NCI-H510A (cell line): ENCODE measurements at places on chromosomes 7 and 10.

- no peak for DNase-seq
These were observed 219.3 kb downstream of the JAZF1 start for GRCh38 chr7:27961255-27961654.

DNA sequence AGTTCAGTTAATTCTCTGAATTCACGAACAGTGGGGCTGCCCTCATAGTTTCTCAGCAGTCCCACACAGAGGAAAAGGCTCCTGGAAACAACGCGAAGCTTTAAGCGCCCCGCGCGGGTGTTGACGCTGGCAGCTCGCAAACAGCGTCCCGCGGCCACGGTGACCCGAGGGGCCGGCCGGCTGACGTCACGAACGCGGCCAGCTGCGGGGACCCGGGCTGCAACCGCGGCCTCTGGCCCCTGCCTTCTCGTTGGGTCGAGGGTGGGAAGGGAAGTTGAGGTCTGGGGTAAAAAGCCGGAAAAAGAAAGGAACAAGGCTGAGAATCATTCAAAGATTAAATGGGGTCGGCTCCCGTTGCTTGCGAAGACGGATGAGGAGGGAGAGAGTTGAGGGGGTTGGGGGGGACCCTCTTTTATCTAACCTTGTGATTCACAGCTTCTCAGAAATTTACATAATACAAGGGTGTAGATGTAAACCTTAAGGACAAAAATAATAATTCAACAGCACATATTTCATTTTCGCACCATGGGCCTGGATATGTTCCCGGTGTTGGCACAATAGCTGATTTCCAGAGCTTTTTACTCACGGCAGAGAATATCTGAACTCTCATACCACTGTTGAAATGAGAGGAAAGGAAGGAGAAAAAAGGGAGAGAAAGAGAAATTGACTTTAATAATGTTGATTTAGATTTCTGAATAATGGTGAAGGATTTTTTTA, 7.3 kb upstream of the FEZF1 start:
- DNase-seq = no peak

- DNase-seq = no peak
These were observed 1.8 kb upstream of the DUSP5 start for GRCh38 chr10:110495731-110496552.

- DNase-seq = no peak
These were observed 176.4 kb downstream of the ELFN1 start for GRCh38 chr7:1846331-1847065.

GRCh38 chr10:110845756-110846620, 25.7 kb upstream of the PDCD4 start:
- no peak for DNase-seq

- DNase-seq = no peak
These were observed 251.6 kb upstream of the MKLN1 start for GRCh38 chr7:131076032-131076431.

- no peak for DNase-seq
These were observed 326.5 kb downstream of the GATA3 start for GRCh38 chr10:8380833-8381496.

DNA sequence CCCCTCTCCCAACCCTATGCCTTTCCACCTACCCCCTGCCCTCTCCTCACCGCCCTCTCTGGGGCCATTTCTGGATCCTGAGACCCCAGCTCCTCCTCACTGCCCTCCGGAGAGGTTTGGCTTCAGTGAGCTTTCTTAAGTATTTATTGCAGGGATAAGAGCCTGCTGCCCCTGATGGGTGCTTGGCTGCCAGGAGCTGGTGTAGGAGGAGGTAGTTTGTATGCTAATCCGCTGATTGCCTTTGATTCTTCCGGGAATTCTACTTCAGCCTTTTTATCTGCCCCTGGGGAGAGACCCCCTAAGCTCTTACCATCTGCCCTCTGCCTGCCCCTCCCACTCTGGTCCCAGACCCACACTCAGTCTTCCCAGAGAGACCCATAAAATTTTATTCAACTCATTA, 263.5 kb upstream of the PODXL start:
- DNase-seq = no peak

- no peak for DNase-seq
These were observed 137.2 kb downstream of the NOC3L start for GRCh38 chr10:94225589-94225988.

GRCh38 chr10:28837613-28838390, 160.5 kb downstream of the BAMBI start:
- DNase-seq = no peak

DNA sequence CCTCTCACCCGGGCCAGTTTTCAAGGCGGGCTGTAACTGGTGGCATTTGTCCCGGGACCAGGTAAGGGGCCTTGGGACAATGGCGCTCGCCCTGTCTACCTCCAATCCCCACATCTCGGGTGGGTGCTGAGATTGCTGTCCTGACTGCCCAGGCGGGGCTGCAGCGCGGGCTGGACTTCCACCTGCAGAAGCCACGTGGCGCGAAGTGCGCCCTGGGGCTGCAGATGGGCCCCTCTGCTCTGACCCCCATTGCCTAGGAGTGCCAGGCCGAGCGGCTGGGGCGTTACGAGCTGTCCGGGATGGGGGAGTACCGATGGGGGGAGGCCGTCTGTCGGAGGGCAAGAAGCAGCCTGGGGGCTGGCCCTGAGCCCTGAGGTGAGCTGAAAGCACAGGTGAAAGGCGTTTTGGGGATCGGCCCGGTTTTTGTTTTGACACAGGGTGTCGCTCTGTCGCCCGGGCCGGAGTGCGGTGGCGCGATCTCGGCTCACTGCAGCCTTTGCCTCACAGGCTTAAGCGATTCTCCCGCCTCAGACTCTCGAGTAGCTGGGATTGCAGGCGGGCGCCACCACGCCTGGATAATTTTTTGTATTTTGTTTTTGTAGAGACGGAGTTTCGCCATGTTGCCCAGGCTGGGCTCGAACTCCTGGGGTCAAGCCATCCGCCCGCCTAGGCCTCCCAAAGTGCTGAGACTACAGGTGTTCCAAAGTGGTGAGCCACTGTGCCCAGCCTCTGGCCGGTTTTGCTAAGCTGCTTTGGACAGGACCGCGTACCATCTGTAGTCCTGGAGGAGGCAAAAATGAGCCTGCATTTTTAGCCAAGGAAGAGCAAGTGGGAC, at the start of gene SFXN2:
Gene SFXN2, plus strand, starts transcription at position 16 of the 835 bp plus-strand sequence. CDS start 12,001 bp downstream, outside the sequence.
- DNase-seq = no peak

- DNase-seq = no peak
These were observed 99.2 kb downstream of the PTPRN2 start for GRCh38 chr7:158488181-158488971.

GRCh38 chr10:36118314-36118713, 476.2 kb upstream of the FZD8 start:
- DNase-seq = no peak

DNA sequence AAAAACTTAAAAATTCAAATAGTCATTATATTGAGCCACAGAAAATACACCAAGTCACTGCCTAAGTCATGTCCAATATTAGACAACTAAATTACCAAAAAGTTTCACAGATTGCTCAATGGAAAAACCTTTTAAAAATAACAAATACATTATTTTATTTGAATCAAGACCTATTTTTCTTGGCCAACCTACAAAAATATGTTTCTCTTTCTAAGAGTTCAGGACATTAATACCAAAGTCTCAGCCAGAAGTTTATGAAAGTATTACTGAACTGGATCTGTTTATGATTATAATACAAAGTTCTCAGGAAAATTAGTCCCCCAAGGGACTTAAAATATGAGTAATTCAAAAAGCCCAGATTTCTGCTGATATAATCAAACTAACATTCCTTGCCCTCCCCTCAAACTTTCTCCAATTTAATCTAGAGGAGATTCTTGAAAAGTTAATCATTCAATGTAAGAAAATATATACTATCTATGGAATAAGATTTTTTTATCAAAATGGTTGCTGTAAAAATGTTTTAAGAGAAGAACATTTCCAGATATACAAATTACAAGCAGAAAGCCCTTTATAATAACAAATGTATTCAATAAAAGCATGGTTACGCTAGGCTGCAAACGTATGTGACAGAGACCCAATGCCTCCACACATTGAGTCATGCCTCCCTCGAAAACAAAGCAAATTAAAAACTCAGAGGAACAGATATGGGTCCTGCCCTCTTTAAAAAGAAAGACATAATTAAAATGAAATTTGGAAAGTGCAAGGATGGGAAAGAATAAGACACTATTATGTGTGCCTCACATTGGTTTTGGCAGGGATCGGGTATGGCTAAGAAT, 381.6 kb downstream of the PARD3 start:
- DNase-seq = no peak

DNA sequence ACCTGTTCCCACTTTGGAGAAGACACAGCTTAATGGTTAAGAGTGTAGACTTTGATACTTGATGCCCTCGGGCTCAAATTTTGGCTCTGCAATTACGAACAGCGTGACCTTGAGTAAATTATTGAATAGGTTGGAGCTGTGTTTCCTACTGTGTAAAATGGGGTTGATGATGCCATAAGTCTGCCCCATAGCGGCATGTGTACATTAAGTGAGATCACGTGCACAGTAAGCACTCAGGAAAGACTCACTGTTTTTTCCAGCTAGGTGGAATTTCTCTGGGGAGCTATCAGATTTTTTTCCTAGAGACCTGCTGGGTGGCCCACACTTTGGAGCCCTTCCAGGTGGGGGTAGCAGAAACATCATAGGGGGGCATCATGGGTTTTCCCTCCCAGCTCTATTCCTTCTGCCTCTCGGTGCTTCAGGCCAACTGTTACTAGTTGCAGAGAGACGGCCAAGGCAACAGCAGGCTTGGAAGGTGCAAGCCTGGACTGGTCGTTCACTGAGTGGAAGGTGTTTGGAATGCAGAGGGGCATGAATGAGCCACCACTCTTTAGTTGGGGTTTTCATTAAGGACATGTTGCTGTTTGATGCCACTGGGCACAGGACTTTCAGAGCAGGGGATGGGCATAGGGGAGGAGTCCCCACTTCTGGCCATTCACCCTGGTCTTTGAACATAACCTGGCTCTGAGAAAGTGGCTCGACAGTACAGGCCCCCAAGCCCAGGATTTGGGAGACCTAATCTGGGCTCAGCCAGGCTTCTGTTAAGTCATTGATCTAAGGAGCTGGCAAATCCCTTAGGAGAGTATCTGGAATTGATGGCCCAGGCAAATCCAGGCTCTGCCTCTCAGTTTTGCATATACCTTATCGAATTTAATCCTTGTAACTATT, 64.0 kb downstream of the SYPL1 start:
- no peak for DNase-seq

GRCh38 chr10:113267619-113268562, 285.0 kb upstream of the HABP2 start:
- no peak for DNase-seq

GRCh38 chr7:155665957-155666287, 21.5 kb downstream of the RBM33 start:
- DNase-seq = no peak

DNA sequence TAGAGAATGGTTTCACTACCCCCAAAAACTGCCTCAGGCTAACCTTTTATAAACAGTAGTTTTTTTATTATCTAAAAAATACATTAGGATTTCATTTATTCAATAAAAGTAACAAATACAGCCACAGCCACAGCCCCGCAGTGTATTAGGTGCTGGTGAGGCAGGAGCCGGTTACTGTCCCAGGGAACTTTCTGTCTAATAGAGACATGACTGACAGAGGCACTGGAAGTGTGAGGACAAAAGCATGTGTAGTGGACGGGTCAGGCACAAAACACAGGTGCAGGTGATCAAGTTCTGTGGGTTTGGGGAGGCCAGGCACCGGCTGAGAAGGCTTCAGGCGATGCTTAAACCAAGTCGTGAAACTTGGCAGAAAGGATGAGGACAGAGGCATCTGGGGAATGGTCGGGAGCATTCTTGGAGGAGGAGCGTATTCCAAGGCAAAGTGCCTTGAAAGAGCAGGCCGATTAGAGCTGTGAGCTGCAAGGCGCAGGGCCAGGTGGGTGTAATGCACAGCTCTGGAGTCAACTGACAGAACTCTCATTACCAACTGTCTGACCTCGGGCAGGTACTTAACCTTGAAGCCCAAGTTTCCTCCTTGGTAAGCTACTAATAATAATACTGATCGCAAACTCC, 138.2 kb downstream of the USP6NL start:
- no peak for DNase-seq

DNA sequence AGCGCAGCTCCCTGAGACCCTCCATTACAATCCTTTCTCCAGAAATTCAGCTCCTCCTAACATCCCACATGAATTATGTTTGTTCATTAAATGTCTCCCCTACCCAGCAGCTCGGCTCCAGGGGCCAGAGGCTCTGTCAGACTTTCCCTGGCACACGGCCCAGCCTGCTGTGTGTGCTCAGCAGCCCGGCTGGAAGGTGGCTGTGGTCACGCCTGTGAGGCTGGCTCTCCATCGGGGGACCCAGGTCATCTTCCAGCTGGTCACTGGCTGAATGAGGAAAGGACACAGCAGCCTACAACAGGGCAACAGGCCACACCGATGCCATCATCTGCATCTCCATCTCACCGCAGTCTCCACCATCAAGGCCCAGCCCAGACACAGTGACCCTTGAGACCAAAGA, 219.8 kb downstream of the MAD1L1 start:
- peak; percentile 43 for DNase-seq

DNA sequence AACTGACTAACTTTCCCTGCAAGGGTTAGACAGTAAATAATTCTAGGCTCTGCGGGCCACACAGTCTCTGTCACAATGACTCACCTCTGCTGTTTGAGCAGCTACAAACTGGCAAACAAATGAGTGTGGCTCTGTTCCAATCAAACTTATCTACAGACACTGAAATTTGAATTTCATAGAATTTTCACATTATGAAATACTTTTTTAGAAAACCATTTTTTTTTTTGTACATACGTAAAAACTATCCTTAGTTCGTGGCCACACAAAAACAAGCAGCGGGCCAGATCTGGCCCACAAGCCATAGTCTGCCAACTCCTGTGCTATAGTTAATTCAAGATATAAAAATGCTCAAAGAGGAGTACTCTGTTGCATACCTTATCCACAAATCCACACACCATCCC, 32.6 kb downstream of the PIP4K2A start:
- DNase-seq = no peak

DNA sequence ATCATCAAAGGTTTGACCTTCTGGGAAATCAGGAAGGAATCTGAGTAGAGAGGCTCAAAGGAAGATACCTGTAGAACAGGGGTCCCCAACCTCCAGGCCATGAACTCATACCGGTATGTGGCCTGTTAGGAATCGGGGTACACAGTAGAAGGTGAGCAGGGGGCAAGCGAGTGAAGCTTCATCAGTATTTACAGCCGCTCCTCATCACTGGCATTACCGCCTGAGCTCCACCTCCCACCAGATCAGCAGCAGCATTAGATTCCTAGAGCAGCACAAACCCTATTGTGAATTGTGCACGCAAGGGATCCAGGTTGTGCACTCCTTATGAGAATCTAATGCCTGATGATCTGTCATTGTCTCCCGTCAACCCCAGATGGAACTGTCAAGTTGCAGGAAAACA, 158.5 kb upstream of the CACNA2D1 start:
- no peak for DNase-seq

GRCh38 chr7:104294291-104294690, 34.1 kb upstream of the LHFPL3 start:
- DNase-seq = no peak
